ENCODE measurements at places on chromosomes 13 and 19.

- DNase-seq, result no peak
Measured at GRCh38 chr19:46654621-46655152, 6.3 kb downstream of the DACT3 start.

DNA sequence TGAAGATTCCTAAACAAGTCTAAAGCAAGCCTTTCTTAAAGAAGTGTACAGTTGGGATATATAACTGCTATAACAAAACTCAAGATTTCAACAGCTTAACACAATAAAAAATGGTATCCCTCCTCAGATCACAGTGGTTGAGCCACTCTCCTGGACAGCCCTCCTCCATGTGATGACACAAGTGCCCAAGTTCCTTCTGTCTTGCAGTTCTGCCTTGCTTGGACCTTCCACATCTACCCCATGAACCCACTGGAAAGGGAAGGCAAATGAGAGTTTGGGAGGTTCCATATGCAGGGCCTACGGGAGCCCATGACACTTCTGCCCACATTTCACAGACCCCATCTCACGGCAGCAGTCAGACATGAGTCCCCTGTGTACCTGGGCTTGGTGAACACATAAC is 659.2 kb downstream of the UQCRFS1 start:
- no peak for DNase-seq

- DNase-seq, result no peak
Measured at GRCh38 chr13:113586661-113587479, 2.3 kb downstream of the TFDP1 start.

DNA sequence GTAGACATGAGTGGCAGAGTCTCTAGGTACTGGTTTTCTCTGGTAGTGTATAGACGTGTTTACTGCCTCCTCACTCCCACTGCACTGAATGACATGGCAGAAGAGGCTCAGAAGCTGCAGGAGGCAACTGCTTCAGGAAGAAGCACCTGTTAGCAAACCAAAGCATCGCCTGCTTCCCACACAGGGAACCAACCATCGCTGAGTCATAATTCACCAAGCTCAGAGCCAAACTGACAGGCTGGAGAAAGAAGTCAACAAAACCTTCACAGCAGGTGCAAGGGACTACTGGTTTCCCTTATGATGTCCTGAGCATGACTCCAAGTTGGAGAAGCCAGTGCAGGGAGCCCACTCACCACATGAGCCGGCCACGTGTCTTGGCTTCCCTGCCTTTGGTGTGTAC is 69.8 kb downstream of the KCTD12 start:
- DNase-seq, result no peak

DNA sequence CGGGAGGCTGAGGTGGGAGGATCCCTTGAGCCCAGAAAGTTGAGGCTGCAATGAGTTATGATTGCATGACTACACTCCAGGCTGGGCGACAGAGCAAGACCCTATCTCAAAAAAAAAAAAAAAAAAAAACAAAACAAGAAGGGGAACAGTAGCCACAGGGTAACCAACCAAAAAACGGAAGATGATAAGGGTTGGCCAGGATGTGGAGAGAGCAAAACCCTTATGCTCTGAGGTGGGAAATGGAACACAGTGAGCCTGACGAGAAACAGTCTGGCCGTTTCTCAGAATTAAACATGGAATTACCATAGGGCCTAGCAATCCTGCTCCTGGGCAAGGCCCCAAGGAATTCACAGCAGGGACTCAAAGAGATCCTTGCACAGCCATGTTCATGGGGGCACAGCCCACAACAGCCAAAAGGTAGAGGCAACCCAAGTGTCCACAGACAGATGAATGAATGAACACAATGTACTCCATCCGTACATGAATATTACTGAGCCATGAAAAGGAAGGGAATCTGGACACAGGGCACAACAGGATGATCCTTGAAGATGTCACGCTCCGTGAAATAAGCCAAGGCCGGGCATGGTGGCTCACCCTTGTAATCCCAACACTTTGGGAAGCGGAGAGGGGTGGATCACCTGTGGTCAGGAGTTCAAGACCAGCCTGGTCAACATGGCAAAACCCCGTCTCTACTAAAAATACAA is 11.3 kb downstream of the NMRK2 start:
- DNase-seq, result no peak

- DNase-seq, result no peak
Measured at GRCh38 chr19:58021541-58022282, 12.1 kb upstream of the ZSCAN1 start.

GRCh38 chr13:100584896-100585295 is 3.7 kb downstream of the GGACT start:
- no peak for DNase-seq

- DNase-seq, result no peak
Measured at GRCh38 chr13:53775807-53776206, 747.2 kb downstream of the OLFM4 start.

DNA sequence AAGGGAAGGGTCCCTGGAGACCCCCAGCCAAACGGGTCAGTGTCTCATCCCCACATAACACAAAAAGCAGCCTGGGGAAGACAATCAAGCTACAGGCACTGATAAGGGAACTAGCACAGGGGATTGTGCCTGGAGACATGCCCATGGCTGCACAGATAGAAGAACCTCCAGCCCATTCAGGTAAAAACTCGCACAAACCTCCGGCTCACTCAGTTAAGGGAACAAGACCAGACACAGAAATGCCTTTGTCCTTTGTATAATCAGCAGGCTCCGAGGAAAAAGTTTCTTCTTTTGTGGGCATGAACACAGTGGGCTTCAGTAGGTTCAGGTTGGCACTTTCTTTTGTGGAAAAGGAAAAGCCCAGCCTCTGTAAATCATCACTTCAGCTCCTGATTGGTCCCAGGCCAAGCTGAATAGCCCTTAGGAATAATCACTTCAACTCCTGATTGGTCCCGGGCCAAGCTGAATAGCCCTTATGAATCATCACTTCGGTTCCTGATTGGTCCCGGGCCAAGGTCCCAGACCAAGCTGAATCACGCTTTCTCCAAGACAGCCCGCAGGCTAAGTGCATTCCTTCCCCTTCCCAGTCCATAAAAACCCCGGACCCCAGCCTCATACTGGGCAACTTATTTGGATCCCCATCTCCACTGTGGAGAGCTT is 5.0 kb upstream of the ZNF230 start:
- no peak for DNase-seq

GRCh38 chr19:34432797-34433196 is 4.6 kb downstream of the UBA2 start:
- no peak for DNase-seq

DNA sequence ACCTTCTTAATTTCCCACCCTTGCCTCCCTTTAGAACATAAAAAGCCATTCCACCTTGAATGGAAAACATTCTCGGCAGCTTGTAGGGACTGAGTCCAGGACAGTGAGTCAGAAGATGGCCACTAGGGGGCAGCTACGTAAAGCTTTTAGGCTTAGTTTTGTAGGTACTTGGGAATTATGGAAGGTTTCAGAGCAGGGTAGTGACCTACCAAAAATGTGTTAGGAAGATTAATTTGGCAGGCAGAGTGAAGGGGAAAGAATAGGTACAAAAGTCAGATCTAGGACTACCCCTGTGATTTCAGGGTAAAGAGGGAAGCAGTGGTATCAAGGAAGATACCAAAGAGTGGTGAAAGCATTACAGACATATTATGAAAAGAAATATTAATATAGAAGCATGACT is 198.4 kb downstream of the NDFIP2 start:
- no peak for DNase-seq

DNA sequence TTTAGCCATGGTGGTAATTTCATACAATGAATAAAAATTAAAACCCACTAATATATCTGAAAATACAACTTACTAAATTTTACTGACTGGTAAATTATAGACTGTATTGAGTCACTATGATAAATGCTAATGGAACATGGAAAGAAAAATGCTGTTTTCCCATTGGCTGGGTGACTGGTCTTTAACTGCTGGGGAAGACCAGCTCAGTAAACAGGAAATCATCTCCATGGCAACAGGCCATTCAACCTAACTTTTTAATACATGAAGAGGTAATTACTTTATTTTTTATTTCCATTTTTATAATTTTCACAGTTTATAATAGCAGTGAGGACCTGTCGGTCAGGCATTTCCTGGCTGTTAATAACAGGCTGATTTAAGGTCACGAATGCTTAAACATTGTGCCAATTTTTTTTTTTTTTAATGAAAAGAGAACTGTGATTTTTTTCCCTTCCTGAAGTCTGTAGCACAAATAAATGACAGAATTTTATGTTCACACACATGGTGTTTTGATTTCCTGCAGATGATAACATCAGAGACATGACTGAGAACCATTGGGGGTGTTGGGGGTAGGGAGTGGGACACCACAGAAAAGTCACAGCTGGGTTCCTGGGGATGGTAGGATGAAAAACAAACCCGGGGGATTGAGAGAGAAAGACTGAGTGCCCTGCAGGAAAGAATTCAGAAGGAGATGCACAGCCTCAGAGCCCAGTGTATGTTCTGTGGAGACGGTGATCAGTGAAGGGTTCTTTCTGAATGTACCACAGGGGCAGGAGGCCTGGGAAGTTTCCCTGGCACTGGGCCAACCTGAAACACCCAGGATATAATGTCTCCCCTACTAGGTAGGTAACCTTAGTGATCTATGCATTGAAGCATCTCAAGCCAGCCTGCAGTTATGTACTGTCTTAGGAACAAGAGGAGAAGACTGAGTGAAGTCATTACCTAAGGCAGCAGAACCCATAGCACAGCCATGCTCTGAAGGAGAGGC is 297.1 kb downstream of the COG6 start:
- DNase-seq, result no peak

DNA sequence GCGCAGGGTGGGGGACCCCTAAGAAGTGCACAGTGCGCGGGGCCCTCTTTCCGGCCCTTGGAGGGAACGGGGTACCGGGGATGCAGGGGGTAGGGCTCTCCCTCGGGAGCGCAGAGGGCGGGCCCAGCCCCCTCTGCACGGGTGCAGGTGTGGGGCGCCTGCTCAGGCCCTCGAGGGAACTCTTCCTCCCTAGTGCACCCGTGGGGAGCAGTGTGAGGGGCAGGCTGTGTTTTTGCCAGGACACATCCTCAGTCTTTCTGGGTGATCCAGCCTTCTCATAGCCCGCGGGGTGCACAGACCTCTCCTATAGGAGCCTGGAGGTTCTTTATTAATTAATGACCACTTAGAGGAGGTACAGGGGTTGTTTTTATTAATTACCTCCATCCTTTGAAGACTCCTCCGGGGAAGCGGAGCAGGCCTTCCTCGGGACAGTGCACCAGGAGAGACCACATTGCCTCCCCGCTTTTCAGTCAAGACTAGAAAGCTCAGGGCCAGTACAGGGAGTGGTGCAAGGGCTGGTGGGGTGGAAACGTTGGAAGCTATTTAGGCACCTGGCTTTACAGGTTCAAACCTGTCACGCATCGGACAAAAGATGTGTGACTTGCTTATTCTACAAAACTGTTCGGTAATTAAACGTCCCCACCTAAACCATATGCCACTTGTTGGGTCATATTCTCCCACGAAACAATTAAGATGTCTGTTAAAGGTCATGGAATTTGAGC is 598 bp upstream of the GJB6 start:
- no peak for DNase-seq
